Fibroblast of skin of right quadriceps (primary cell): ENCODE measurements at places on chromosomes 2 and 18.
A peak's percentile ranks its signal among the peaks of the same experiment; 100 is the strongest.

- DNase-seq: peak; percentile 31
Measured at GRCh38 chr2:206392118-206392517, 51.2 kb upstream of the ADAM23 start.

GRCh38 chr18:67134911-67135310 is 381.6 kb downstream of the DSEL start:
- DNase-seq: no peak

GRCh38 chr2:101895039-101895438 is 96.7 kb upstream of the IL1R2 start:
- DNase-seq: no peak

GRCh38 chr2:236665101-236665500 is 95.5 kb downstream of the ACKR3 start:
- no peak for DNase-seq

DNA sequence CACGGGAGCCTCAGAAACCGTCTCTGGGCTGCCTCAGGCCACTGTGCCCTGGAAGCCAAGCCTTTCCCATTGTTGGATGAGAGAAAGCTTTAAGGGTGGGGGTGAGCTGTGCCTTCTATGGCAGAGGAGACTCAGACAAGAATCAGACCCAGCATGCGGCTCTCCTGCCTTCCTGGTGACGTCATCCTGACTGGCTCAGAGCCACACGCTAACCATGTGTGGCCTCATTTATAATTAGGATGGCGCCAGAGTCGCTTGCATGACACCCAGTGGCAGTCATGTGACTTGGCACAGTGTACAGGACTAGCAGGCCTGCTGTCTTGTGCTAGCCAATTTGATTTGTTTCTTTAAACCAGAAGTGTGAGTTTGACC is 99.1 kb downstream of the SH3BP4 start:
- peak; percentile 99 for DNase-seq
